CD4-positive, alpha-beta T cell treated with Interleukin-1 beta for 1 hour (primary cell): ENCODE measurements at places on chromosomes 5 and 9.

DNA sequence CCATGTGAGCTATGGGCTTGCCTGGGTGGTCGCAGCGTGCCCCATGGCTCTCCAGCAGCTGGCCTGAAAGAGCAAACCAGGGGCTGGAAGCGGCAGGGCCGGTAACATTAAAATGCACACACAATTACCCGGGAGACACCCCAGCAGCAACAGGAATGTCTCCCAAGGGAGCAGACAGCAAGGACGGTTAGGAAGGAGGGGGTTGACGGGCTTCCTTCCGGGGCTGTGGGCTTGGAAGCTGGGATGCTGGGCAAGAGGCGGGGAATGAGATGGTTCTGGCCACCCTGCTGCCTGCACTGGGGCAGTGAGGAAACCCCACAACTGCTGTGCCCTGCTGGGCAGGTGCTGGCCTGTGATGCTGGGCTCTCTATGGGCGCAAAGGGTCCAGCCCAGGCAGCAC, 71.8 kb upstream of the ADAMTS2 start:
- no peak for DNase-seq

GRCh38 chr5:122515709-122516431, 203.8 kb downstream of the SNCAIP start:
- DNase-seq, result no peak

GRCh38 chr9:98558575-98558974, 150.2 kb downstream of the GABBR2 start:
- DNase-seq, result no peak

DNA sequence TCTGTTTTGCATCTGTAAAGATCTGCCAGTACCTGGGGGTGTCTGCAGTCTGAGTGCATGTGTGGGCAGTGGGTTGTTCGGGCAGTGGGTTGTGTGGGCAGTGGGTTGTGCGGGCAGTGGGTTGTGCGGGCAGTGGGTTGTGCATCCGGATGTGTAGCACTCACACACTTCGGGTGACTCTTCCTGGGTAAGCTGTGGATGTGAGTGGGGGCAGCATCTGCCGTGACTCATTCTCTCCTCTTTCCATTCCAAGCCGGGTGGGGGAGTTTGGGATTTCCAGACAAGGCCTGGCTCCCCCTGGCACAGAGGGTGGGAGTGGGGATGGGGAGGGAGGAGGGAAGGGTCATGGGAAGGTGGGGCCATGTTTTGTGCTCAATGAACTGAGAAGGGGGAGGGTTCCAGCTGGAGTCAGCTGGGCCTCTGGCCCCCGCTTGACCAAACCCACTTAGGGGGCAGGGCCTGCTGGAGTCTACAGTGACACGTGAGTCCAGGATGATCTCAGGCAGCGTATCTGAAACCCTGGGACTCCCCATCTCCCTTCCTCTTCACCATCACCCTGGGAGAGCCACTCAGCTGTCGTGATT, 8.3 kb downstream of the CRB2 start:
- no peak for DNase-seq

GRCh38 chr5:81269751-81270393, 31.5 kb upstream of the ZCCHC9 start:
- no peak for DNase-seq

- DNase-seq, result no peak
Observed at GRCh38 chr5:149297340-149298025, 25.8 kb downstream of the AFAP1L1 start.

DNA sequence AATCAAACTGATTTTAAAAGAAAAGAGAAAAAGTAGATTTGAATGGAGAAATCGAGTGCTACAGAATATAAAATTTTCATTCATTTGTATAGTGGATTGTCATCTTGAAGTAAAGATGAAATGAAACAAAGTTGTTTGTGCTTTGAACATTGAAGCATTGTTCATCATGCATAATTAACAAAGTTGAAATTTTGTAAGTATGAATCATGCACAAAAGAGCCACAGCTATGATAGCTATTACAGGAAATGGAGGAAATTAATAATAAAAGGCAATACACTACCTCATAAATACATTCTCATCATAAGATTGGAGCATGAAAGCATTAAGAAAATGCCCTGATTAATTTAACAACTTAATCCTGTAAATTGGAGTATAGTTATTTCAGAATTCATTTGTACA, 153.4 kb upstream of the TLX3 start:
- no peak for DNase-seq

DNA sequence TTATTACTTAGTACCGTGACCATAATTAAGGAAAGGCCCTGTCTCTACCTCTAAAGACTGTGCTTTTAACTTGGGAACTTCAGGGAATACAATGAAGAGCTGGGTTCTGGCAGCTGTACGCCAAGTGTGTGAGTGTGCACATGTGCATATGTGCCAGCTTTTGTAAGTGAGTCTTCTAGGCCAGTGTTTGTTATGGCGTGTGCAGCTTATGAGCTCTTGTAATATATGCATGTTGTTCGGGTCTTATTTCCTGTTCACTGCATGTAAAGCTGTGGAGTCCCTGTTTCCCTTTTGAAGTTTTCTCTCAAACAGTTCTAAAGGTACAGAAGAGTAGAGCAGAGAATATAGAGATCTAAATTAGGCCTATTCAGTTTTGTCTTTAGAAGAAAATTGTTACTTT, 30.5 kb downstream of the TGFBR1 start:
- no peak for DNase-seq

- DNase-seq, result no peak
Observed at GRCh38 chr9:137613738-137614523, 4.9 kb upstream of the EHMT1 start.

DNA sequence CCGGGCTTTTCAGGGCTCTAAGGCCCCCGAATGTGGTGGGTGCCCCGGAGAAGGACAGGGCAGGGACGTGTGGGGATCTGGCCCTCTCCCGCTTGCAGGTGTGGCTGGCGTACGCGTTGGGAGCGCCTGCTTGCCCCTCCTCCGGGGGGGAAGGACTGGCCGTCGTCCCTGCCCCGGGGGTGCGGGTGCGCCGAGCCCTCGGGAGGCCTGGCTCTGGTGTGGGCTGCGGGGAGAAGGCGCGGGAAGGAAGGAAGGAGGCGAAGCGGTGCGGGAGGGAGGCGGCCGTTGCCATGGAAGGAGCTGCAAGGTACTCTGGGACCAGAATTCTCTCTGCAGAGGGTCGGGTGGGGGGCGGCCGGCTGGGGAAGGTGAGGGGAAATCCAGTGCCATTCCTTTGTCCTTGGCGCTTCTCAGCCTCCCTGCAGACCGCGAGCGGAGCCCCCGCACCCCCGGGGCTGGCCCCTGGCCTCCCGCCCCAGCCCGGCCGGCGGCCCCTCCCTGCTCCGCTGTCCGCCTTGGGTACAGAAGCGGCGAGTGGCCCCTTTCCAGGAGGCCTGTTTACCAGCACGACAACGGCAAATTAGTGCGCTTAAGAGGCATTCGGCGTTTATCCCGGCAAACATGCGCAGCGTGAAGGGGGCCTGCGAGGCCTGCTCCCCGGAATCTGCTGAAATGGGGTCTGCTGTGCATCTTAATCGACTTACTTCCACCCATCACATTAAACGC, 67.1 kb upstream of the UNC5A start:
- no peak for DNase-seq

GRCh38 chr5:25688156-25688555, 1043.4 kb upstream of the CDH10 start:
- DNase-seq, result no peak

- no peak for DNase-seq
Observed at GRCh38 chr5:37757980-37758582, 81.8 kb downstream of the GDNF start.

DNA sequence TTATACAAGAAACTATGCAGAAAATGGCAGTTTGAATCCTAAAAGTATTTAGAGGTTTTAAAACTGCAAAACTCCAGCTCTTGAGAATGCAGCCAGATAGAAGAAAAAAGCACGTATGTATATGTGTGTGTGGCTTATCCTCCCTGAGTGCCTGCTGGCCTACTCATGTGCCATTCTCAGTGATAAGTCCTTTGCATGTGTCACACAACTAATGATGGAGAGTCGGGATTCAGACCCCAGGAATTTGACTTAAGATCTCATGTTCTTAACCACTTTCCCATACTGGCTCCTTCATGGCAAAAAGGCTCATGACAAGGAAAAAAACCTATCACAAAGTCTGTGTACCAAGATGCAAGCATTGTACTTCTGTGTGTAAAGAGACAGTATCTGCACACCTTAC, 26.6 kb downstream of the SMARCA2 start:
- DNase-seq, result no peak

DNA sequence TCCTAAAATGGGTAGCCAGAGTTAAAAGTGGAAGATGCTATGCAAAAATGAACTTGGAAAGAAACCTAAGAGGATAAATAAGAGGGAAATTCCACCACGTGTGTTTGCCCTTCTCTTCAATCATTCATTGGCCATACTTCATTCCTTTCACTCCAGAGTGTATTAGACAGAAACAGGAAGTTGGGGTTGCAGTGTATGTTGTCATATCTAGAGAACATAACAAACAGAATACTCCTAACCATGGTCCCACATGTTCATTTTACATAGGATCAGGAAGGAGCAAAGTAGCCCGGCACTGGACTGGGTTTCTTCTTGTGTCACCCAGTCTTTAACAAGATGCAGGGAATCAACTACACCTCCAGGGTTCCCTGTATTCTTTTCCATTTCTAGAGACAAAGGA, 7.6 kb upstream of the GPBP1 start:
- DNase-seq, result no peak

DNA sequence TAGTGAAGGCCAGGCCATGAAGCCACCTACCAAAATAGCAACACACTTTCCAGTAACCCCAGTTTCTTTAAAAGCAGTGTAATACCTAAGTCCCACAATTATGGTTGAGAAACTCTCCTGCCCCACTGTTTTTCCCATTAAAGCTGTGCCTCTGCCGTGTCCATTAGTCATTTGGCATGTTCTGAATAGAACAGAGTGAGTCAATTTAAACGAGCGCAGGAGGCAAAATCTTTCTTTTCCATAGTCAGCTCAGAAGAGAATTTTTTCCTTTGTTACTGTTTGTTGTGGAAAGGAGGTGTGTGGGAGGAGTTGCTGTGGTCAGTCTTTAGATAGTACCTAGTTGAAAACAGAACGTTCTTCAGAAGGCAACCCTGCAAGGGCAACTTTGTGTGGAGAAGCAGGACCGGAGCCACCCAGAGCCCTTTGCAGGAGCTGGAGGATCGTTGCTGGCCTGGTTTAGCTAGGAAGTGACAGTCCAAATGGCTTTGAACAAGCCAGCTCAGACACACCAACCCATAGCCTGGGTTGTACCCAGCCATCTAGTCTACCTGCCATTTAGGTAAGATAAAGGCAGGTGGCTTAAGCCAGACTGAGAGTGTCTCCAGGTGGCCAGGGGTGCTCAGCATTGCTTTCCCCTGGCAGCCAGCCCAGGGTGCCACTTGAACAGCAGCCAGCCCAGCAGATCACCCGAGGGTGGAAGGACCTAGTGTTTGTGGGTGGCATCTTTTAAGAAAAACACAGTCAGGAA, 30.4 kb downstream of the GADD45G start:
- DNase-seq, result no peak

DNA sequence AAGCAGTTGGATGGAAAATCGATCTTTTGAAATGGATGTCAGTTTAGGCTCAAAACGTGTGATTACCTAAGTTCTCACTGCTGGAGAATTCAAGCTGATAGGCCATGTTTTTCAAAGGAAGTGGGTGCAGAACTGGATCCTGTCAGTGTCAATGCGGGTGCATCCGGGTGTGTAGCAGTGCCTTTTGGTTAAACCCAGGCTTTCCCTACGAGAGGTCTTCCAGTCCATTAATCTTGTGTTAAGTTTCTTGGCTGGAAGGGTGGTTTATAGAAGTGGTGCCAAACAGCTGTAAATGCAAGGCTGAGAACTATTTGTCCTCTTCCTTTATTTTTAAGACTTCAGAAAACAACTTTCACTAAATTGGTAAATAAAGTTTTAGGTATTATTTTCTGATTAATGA, 71.9 kb downstream of the DAPK1 start:
- no peak for DNase-seq

DNA sequence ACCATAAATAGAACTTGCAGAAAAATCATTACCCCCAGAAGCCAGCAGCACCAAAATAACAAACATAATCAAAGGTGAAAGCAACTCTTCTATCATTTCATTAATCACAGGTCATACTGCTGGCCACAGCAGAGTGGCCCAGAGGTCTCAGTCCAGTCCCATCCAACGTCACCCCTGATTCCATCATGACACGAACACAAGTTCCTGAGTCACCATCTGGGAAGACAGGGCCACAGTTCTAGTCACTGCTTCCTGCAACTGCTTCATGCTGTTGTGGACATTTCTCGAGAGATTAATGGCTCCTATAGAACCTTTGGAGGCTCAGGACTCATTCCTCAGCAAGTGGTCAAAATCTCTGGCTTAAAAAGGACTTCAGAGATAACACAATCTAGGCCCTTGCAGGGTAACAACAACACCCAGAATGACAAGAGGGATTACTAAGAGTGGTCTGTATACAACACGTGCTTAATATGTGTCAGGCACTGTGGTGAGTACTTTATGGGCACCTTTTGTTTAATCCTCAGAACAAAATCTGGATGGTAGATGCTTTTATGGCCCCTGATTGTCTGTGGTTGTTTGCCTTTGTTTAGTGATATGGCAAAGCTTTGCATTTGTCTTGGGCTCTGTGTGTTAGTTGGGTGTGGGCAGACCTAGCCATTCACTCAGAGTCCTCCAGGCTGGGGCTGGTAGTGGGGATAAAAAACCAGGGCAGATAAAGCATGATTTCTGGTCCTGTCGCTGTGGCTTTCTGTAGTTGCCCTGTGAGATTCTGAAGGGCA, 184.3 kb downstream of the DAB2IP start:
- no peak for DNase-seq
